SJSA1 (cell line): ENCODE measurements at places on chromosomes 11 and 22.
A peak's percentile ranks its signal among the peaks of the same experiment; 100 is the strongest.

GRCh38 chr11:69113646-69114340 lies 41.9 kb upstream of the SMIM38 start:
- DNase-seq: no peak

GRCh38 chr22:38788846-38789245 lies 5.1 kb downstream of the DNAL4 start:
- DNase-seq: no peak

GRCh38 chr11:123188508-123189165 lies 6.4 kb downstream of the CLMP start:
- peak; percentile 54 for DNase-seq

- DNase-seq: no peak
These were observed 1.1 kb downstream of the SLC25A1 start for GRCh38 chr22:19177164-19178064.

GRCh38 chr11:47716692-47717091 lies 1.5 kb upstream of the AGBL2 start:
- DNase-seq: no peak

DNA sequence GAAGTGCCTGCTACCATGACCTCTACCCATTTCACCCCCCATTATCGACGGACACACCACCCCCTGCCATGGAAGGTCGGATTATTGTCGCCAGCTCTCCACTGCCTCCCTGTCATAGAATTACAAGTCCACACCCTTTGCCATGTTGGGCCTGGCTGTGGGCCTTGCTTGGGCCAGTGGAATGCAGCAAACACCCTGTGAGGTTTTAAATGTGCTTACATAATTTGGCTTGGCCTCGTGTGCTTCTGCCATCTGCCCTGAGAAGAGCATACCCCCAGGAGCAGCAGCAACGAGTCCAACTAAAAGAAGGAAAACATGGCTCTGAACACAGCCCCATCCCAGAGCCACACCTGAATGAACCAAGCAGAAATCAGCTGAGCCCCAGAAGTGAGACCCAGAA lies 94.1 kb upstream of the PRDM11 start:
- no peak for DNase-seq

DNA sequence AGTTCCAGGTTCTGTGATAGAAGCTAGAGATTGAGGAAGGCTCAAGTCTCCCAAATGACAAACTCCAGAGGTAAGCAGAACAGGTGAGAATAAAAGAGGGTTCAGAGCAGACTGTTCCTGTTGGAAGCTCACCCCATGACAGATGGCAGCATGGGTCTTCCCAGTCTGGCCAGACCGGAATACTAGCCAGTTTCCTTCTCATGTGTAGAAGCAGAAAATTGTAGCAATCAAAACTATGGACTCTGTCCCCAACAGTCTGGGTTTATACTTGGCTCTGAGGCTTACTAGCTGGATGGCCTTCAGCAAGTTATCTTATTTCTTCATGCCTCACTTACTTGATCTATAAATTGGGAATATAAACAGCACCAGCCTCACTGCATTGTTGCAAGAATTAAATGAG lies 494.8 kb downstream of the MN1 start:
- DNase-seq: no peak

DNA sequence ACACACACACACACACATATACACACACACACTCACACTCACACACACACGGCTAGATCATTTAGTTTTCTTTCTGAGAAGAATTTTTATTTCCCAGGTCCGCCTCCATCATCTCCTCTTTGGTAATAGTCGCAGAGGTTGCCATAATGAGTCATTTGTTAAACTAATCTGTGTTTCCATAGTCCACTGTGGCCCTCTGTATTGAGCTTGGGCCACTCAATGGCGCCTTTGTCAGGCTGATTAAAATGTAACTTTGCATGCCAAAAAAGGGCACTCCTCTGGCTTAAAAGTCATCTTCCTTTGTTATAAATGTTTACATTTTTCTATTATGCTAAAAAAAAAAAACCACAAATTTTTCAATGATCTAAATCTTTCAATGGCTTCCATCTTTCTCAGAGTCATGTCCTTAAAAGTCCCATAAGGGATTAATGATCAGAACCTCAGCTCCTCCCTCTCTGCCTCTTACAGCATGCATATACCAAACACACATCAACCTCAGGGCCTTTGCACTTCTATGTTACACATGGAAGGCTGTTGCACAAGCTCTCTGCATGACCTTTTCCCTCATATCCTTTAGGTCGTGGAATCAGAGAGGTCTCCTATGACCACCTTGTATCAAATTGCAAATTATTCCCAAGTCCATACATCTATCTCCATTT lies 35.3 kb downstream of the EHF start:
- DNase-seq: no peak

- no peak for DNase-seq
These were observed 69.8 kb downstream of the TRIM29 start for GRCh38 chr11:120068114-120068573.

DNA sequence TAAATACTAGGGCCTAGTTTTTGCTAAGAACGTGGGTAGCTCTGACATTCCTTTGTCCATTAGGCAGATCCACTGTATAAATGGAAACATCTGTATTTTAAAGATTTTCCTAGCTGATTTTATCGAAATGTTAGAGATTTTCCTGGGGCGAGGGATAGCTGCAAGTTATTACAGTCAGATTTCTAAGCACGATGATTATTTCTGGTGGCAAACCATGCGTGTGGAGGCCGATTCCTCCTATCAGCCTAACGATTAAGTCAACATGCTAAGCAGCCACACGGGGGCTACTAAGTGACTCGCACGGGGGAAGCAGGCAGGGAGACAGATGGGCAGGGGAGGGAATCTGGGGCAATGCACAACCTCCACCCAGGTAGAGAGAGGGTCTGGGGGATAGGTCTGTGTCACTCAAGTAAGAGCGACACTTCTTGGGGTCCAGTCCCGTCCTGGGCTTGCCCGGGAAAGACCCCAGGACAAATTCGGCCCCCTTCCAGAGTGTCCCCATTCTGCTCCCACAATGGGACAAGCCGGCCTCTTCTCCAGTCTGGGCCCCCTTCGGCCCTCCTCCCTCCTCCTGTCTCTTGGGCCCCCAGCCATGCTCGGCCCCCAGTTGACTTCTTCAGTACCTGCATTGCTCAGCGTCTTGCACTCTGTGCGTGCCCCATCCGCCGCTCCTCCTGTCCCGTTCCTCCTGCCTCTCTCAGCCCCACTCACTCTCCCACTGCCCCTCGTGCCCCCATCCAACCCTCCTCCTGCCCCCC lies 571 bp downstream of the C11orf24 start:
- DNase-seq: peak; percentile 92

GRCh38 chr22:47071078-47071806 lies 308.8 kb downstream of the TBC1D22A start:
- DNase-seq: no peak

- DNase-seq: no peak
These were observed 1062.8 kb downstream of the DLG2 start for GRCh38 chr11:84564180-84564866.

GRCh38 chr11:65170058-65170534 lies at the start of gene SPDYC:
Gene SPDYC, plus strand, starts transcription at chr11:65170233. Its CDS starts 1,125 bp downstream, at chr11:65171358.
- no peak for DNase-seq

DNA sequence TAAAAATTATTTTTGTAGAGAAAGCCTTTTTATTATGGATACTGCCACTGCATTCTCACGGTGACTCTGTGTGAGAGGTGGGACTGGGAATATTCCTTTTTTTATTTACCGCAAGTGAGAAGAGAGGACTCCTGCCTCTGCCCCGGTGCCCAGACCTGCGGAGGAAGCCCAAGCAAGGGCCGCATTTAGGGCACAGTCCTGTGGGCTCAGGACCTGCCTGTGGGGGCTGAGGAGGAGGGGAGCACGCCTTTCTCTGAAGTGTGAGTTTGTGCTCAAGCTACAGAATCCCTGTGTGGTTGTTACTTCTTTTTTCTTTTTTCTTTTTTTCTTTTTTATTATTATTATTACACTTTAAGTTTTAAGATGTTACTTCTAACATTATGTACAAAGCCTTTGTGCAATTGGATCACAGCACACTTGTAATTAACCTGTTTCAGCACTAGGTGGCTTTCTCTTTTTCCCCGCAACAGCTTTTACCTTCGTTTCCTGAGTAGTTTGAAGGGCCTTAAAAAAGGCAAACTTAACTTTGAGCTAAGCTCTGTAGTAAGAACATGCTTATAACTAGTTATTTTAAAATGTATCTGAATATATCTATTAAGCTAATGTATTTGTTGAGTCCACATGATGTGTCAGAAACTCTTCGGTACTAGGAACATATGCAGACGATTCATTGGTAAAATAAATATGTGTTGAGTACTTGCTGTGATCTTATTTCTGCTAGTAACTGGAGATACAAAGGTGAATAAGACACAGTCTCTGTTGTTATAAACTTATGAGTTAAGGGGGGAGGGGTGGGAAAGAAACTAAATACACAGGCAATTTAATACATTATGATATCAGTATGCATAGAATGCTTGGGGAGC lies 18.3 kb downstream of the AMOTL1 start:
- DNase-seq: no peak

DNA sequence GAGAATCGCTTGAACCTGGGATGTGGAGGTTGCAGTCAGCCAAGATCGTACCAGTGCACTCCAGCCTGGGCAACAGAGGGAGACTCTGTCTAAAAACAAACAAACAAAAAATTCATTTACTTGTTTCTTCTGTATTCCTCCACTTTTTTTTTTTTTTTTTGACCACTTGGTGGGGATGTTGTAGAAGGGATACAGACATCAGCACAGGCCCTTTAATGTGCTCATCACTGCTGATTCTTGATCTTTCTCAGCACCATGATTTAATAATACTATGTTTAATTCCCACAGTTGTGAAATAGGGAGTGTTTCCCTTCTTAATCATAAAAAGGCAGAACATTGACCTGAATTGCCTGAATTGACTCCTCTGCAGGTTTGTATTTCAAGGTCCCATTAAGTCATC lies 4.5 kb downstream of the TTC9C start:
- peak; percentile 30 for DNase-seq

GRCh38 chr11:75583718-75584658 lies 21.9 kb downstream of the SERPINH1 start:
- DNase-seq: no peak

- DNase-seq: no peak
These were observed 14.0 kb downstream of the CFAP300 start for GRCh38 chr11:102061276-102061675.

DNA sequence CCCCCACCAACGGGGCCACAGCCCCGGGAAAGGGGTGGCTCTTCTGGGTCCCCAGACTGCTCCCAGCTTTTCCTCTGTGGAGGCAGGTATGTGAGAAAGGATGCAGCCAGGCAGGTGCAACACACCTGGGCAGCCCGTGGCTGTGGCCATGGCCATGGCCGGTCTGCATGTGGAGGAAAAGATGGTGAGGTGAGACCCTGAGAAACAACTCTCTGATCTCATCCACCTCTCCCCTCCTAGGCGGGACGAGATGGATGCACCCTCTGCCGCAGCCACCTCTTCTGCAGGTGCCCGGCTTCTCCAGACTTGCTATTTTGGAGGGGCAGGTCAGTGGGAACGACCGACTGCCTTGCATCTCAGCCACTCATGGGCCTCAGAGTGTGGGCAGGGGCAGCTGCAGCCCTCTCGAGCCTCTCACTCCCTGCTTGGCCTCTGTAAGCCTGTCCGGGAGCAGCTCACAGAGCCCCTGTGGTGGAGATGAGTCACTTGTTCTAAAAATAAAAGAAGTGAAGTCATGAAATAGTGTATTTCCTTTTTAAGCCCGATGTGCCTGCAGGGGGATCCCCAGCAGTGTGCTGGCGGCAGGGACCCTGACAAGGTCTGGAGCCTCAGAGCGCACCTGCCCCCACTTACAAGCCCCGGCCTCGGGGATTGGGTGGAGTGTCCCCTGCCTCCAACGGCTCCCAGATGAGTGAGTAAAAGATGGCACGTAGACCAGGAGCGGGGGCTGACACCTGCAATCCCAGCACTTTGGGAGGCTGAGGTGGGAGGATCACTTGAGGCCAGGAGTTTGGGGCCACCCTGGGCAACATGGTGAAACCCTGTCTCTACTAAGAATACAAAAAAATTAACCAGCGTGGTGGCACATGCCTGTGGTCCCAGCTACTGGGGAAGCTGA lies 10.7 kb downstream of the SMIM38 start:
- DNase-seq: peak; percentile 97

DNA sequence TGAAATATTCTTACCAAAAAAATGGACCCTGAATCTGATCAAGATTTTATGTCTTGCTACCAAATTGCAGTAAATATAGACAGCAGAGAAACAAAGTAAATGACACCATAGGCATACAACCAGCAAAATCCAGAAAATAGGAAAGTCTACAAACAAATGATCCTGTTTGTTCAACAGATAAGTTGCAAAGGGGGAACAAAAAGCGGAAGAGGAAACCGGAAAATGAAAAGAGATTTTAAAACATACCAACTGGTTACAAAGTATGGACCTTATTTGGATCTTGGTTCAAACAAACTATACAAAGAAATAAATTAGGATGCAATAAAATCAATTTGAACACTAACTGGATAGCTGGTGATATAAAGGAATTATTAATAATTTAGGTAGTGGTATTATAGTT lies 92.0 kb downstream of the TMPRSS5 start:
- no peak for DNase-seq

GRCh38 chr22:34294986-34295385 lies 374.7 kb upstream of the LARGE1 start:
- no peak for DNase-seq

- no peak for DNase-seq
These were observed 27.3 kb downstream of the BDNF start for GRCh38 chr11:27672836-27673464.

DNA sequence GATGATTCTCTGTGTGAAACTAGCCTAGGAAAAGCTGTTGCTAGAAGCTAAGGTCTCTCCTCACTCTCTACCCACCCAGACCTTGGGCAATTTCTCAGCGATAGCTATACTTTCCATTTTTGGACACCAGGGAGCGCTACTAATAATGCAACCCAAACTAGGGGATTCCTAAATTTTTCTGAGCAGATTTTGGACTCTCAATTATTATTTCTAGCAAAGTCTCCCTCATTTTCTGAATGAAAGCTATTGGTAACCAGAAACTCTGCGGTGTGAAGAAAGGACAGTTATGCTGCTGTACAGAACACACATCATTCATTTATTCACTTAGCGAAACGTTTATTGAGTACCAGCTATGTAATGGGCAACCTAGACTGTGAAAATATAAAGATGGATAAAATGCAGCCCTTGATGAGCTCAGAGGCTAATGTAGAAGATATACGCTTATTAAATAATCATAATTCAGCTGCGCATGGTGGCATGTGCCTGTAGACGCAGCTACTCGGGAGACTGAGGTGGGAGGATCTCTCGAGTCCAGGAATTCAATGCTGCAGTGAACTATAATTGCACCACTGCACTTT lies 6.1 kb upstream of the STIM1 start:
- peak; percentile 70 for DNase-seq

- peak; percentile 28 for DNase-seq
These were observed 398.6 kb downstream of the BRD1 start for GRCh38 chr22:49429066-49429465.

- DNase-seq: no peak
These were observed 28.1 kb downstream of the VSTM5 start for GRCh38 chr11:93822359-93822758.

- peak; percentile 3 for DNase-seq
These were observed 47.1 kb upstream of the UCP3 start for GRCh38 chr11:74055938-74056337.

- no peak for DNase-seq
These were observed 974.2 kb downstream of the JRKL start for GRCh38 chr11:97364047-97364446.
